Mucosa of descending colon (tissue), 3 donors: ENCODE measurements at places on chromosomes 1 and 21. TPM values are rescaled to one million over a fixed set of nuclear protein-coding genes. Genes with fewer than 3 reads are reported as not detected.
A peak's percentile ranks its signal among the peaks of the same experiment; 100 is the strongest.

The UBXN10 gene
- total RNA-seq = 5.8 TPM

The CFHR3 gene
- total RNA-seq = not detected

The CDC20 gene
- 5.8 TPM for total RNA-seq

The MRPL39 gene
- 27.9 TPM for total RNA-seq

The ERO1B gene
- 8.4 TPM for total RNA-seq

The BLACAT1 gene
- total RNA-seq = 0.19 TPM

The SLC6A17 gene
- 0.06 TPM for total RNA-seq

The SYCP1 gene
- total RNA-seq = not detected

The OR2T11 gene
- not detected for total RNA-seq

The KCNC4 gene
- 8.0 TPM for total RNA-seq

The ARHGAP30 gene
- 9.0 TPM for total RNA-seq

The GBP2 gene
- 128 TPM for total RNA-seq

The OSCP1 gene
- total RNA-seq = 2.5 TPM

The SELL gene
- total RNA-seq = 2.5 TPM

GRCh38 chr1:177873238-177873637 is 96.6 kb downstream of the SEC16B start:
- DNase-seq = no peak

DNA sequence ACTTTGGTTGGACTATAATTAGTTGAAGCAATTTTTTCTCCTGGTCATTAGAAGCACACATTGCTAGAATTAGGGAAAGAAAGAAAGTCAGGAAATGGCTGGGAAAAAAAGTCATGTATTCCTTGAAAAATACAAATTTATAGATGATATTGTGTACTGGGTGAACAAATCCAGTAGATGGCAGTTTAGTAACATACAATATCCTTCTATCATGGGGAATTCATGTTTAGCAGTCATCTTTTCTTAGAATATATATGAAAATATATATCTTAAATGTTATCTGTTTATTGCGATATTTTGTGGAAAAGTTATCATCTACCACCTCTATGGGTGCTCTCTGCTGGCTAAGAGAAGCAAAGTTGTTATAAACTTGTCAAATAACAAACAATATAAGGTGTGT is 13.1 kb upstream of the ZRANB2 start:
- DNase-seq = no peak

- no peak for DNase-seq
Measured at GRCh38 chr1:199786695-199787094, 240.8 kb upstream of the NR5A2 start.

- no peak for DNase-seq
Measured at GRCh38 chr1:82874041-82874440, 1073.3 kb downstream of the ADGRL2 start.

DNA sequence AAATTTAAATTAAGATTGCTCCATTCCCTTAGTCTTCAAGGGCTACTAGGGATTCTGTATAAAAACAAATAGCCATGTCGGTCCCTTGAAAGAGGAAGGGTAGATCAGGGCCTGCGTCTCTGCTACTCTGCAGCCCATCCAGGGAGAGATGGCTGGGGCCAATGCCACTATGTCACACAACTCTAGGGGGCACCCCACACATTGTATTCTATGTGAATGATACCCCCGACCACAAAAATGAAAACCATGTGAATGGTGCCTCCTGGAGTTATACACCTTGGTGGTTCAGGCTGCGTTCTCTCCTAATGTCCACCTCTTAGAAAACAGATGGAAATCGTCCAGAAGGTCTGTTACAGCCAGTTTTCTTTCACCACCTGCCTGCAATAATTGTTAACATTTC is 18.0 kb downstream of the PIK3C2B start:
- DNase-seq = no peak

DNA sequence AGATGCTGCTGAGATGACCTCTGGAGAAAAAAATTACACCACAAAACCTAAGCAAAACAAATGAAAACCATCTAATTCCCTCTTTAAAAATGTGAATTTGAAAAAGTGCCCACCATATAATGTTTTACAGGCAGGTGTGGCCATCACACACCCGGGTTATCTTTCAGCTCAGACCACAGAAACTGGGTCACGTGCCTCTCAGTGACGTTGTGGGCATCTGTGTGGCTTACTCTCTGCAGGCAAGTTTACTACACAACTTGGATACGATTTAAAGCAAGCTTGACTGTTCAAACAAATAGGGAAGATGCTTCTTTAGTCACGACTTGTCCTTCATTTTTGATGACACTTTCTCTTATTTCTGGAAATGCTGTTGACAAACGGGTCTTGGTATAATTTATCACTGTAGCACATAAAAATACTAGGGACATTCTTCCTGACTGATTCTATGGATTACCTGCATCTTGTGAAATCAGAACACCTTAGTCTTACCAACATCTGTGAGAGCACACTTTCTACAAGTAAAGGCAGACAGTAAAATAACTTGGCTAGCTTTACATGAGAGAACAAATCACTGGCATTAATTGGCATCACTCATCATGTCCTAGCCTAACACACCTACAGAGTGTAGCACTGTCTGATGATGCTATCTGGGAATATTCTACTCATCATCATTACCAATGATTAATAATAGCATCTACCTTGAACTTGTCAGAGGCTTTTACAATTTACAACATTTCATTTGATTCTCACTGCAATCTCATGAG is 89.3 kb upstream of the EDEM3 start:
- DNase-seq = peak; percentile 64

DNA sequence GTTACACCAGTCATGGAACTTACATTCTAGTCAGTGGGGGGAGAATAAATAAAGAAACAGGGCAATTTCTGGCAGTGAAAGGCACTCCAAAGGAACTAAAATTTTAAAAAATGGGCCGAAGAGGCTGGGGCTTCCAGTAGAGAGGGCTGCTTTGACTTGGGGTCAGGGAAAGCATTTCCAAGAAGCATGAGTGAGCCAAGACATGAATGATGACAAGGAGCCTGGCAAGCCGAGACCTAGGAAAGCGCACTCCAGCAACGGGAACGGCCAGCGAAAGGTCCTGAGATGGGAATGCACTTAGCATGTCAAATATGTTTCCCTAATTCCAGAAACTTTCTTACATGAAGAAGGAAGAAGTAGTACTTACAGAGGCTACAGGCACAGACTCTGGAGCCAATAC is 95.4 kb upstream of the NGF start:
- no peak for DNase-seq

GRCh38 chr1:37058424-37058988 is 24.2 kb upstream of the GRIK3 start:
- DNase-seq = no peak

- peak; percentile 48 for DNase-seq
Measured at GRCh38 chr1:117067533-117068370, 7.6 kb downstream of the TTF2 start.

GRCh38 chr1:56894014-56894413 is 39.4 kb downstream of the C8A start:
- DNase-seq = no peak

DNA sequence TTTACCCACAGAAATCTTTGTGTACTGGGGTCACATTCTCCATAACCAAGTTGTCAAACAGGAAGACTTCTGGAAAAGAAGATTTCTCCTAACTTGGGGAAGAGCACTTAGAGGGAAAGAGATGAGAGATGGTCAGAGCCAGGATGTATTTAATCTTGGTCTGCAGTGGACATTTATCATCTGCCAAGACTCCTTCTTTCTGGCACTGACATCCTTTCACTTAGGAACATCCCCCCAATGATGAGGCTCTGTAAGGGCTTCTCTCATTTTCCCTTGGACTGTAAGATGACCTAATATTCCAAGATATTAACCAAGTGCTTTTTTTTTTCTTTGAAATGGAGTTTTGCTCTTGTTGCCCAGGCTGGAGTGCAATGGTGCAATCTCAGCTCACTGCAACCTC is 39.3 kb upstream of the IGSF3 start:
- DNase-seq = no peak

GRCh38 chr1:47578721-47579419 is 141.0 kb downstream of the FOXD2 start:
- no peak for DNase-seq

DNA sequence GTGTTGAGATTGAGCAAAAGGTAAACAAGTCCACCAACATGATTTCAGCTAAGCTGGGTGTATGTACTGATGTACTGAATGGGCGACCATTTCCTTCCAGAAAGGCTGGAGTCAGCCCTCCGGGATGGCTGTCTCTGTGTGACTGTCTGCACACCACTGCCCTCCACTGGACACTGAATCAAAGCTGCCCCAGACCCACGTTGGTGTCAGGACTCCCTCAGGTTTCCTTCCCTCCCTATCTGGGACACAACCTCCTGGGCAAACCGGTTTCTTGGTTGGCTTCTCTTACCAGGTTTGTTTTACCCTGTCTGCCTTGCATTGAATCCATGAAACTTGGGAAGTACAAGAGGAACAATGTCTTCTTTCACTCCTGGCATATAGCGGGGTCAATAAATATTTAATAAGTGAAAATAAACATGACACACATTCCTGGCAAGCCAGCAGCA is 5.3 kb upstream of the SRP9 start:
- peak; percentile 84 for DNase-seq

DNA sequence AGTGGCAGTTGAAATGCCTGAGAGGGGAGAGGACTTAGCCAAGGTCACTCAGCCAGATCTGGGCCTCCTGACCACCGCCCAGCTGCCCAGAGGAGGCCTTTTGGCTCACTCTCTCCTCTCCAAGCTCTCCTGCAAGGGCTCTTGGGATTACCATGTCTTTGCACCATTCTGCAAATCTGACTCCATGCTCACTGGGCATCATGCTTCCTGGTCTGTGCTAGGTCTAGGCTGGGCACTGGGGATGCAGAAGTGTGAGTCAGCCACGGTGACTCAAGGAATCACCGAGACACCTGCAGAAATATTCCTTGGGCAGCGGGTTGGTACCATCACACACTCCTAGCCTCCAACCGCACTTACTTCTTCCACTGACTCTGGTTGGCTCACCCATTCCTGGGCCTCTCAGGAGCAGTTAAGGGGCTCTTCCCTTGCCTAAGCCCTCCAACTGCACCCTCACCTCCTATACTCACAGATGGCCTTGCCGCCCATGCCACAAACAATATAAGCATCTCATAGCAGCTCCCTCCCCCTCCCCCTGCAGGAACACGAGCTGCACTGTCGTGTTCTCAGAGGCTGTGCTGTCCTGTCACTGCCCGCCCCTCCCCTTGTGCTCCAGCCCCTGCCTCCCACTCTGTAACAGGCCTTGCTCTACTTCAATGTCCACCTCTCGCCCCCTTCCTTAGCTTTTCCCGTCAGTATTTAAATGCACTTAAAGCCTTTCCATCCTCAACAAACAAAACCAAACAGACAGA is 34.8 kb downstream of the CDCP2 start:
- no peak for DNase-seq

- DNase-seq = no peak
Measured at GRCh38 chr21:42093991-42094421, 22.9 kb downstream of the UMODL1 start.

DNA sequence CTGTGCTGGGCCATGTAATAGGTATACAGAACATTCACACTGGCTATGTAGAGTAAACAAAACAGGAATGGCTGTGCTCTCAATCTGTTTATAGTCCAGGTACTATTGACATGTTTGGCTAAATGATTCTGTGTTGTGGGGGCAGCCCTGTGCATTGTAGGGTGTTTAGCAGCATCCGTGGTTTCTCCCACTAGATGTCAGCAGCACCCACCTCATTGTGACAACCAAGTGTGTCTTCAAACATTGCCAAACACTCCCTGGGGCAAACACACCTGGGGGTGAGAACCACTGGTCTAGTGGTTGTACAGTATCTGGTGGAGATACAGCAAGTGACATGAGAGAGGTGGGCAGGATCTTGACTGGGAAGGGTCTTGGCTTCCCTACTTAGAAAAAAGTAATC is 80.4 kb upstream of the SPATA6 start:
- no peak for DNase-seq

- no peak for DNase-seq
Measured at GRCh38 chr1:167669209-167670124, 39.4 kb downstream of the RCSD1 start.

GRCh38 chr1:174740249-174740968 is 259.3 kb upstream of the CACYBP start:
- no peak for DNase-seq

GRCh38 chr1:81414488-81415015 is 386.2 kb upstream of the ADGRL2 start:
- DNase-seq = peak; percentile 90

GRCh38 chr1:231606712-231607111 is 19.9 kb upstream of the DISC1 start:
- no peak for DNase-seq

DNA sequence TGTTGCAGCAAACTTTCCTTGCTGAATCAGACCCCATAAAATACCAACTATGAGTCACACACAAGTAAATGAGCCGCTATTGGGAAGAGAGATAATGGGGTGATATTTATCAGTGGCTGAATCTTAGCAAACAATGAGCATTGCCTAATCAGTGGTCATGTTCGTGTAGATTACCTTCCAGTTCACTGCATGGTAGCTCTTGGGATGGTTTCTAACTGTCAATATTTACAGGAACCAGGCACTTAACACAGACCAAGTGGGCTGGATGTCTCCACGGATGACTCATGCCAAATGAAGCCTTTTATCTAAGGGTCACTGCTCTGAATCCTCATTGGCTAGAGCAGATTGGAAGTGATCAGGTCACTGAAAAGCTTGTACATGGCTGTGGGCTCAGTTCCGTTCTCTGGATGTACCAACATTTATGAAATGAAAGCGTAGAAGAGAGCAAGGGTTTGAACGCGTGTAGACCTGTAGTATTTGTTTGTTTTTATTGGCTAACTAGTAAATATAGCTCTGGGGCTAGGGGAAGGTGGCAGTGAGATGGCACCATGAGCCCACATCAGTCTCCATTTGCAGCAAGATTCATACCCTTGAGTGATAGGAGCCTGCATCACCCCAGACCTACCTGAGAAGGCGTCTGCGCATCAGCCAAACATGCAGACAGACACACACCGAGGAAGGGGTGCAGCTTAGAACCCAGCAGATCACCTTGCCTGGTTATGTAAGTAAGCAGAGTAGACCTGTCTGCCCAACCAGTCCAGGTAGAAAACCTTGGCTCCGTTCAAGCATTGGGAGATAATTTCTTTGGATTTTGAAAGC is 153.3 kb downstream of the TOMM20 start:
- DNase-seq = no peak

DNA sequence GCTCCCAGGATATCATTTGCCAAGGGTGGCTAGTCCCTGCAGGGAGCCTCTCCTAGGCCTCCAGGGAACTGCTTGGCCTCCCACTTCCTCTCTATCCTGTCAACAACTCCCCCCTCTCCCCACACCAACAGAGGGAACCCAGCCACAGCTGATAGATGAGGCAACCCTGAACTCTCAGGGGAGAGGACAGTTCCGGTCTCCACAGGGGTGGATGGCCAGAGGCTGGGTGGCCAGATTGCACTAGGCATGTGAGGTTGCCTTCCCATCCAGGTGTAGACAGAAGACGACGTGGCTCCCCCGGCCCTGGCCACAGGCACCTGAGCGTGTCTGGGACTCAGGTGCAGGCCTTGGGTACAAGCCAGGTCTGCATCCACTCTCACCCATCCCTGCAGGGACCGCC is 53.3 kb downstream of the TOR1AIP2 start:
- no peak for DNase-seq

- no peak for DNase-seq
Measured at GRCh38 chr1:84918726-84919336, 25.8 kb upstream of the LPAR3 start.
